Naive thymus-derived CD8-positive, alpha-beta T cell (primary cell): ENCODE measurements at places on chromosomes 7 and 10. TPM values are rescaled to one million over a fixed set of nuclear protein-coding genes. Genes with fewer than 3 reads are reported as not detected.

DNA sequence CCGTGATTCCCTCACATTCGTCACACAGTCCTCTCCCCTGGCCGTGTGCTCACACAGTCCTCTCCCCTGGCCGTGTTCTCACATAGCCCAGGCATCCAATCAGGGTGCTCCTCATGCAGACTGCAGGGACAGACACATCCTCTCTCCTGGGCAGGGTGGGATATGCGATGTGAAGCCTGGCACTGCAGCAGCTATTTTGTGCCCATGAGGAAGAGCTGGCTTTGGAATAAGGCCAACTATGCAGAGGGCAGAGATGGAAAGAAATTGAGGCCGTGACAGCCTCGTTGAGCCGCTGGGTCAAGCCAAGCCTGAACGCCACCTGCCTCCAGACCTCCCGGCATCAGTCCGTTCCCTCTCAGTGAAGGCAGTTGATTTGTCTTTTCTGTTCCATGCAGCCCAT, 35.8 kb downstream of the FOXL3 start:
- DNase-seq: no peak
- peaks cover 2% of the 10 kb centered on the region for H3K4me1 ChIP-seq
- H3K27me3 ChIP-seq: no peaks in the 10 kb centered on the region
- no peaks in the 10 kb centered on the region for H3K36me3 ChIP-seq

GRCh38 chr10:121631365-121632029, 33.3 kb upstream of the FGFR2 start:
- no peaks in the 10 kb centered on the region for H3K4me1 ChIP-seq
- H3K27ac ChIP-seq: no peak overlapping the region
- no peak for DNase-seq
- no peaks in the 10 kb centered on the region for H3K36me3 ChIP-seq
- H3K4me3 ChIP-seq: no peak overlapping the region

The CCL24 gene
- not detected for total RNA-seq

DNA sequence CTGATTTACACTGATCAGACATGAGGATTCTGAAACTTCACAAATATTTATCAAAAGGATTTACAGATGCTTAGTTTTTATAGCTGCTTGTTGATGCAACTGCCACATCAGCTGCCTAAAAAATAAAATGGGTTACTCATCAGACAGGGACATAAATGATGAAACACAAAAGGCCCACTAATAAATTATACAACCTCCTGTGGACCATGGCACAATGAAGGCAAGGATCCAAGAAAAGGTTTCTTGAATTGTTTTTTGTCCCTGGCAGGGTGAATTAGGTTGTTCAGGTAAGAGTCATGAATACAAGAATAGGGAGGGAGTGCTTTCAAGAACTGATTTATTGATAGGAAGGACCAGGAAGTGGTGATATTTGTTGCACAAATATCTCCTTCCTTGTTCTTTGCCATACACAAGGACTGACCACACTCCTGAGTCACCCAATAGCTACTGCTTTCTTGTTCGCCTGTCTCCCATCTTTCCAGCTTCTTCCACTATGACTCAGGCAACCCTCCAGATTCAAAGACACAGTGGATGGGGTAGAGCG, 234.5 kb downstream of the AHR start:
- H3K27ac ChIP-seq: no peak overlapping the region
- no peaks in the 10 kb centered on the region for H3K4me1 ChIP-seq
- no peak overlapping the region for H3K4me3 ChIP-seq
